ENCODE measurements at places on chromosomes 5 and 9.
A peak's percentile ranks its signal among the peaks of the same experiment; 100 is the strongest.

DNA sequence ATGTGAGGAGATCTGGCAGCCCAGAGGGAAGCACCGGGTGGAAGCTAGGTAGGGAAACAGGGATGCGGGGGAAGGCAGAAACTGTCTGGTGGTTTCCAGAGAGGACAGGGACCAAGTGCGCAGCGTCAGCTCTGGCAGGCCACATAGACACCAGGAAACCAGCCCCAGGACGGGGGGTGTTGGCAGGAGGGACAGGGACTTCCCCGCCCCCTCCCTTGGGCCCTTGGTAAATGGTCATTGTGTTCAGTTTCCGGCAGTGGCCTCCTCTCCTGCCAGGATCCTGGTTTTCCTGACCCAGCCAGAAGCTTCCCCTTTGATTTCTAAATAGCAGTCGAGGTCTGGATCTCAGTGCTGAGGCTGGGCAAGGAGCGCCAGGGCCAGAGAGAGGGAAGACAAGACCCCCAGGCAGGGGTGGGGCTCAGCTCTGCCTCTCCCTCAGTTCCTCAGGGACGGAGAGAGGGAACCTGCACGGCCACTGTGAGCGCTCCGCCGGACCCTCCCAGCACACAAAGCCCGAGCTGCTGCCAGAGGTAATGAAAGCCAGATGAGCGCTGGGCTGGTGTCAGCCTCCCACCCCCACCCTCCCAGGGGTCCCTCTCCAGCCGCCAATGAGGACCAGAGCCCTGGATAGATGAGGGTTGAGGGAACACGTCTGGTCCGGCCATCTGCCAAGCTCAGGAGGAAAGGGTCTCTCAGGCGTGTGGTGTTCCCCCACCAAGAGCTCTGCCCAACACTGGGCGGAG is 1.8 kb downstream of the RALGDS start:
- peak; percentile 85 for DNase-seq

DNA sequence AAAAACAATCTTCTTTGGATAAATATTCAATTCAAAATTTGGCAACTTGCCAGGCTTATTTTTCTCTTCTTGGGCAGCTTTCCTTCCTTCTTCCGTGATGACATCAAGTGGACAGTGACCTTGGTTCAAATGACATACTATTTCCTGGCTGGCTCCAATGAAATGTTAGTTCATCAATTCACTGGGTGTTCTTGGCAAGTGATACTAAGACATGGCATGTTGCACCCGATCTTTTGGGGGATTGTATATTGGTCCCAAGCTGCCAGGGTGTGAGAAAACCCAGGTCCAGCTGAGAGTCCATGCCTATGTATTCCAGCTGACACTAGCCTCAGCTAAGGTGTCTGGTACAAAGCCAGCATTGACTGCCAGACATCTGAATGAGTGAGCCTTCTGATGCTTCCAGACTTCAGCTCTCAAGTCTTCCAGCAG is 252.9 kb downstream of the MAT2B start:
- DNase-seq, result no peak

DNA sequence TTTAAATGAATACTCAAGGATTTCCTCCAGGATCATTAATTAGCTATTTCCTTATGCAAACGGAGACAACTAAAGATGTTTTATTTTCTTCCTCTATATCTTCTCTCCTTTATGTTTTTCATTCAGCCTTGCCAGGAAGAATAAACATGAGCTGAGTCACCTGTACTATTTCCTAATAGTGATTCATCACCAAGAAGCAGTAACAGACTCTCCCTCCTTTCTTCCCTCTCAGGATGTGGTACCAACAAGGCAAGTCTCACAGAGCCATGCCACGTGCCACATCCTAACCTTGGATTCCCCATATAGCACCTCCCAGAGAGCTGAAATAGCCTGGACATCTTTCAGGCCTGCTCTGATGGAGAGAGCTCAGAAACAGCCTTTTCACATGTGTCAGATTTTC is 758.6 kb upstream of the DMAC1 start:
- no peak for DNase-seq

- DNase-seq, result peak; percentile 22
These were observed 463.5 kb upstream of the RGMB start for GRCh38 chr5:98309785-98310598.

GRCh38 chr9:113588936-113589335 is 125.4 kb downstream of the RGS3 start:
- no peak for DNase-seq

- no peak for DNase-seq
These were observed 530.5 kb downstream of the MTRR start for GRCh38 chr5:8399471-8399870.

DNA sequence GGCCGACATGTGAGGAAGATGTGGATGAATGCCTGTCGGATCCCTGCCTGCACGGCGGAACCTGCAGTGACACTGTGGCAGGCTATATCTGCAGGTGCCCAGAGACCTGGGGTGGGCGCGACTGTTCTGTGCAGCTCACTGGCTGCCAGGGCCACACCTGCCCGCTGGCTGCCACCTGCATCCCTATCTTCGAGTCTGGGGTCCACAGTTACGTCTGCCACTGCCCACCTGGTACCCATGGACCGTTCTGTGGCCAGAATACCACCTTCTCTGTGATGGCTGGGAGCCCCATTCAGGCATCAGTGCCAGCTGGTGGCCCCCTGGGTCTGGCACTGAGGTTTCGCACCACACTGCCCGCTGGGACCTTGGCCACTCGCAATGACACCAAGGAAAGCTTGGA is 14.1 kb downstream of the CRB2 start:
- no peak for DNase-seq

DNA sequence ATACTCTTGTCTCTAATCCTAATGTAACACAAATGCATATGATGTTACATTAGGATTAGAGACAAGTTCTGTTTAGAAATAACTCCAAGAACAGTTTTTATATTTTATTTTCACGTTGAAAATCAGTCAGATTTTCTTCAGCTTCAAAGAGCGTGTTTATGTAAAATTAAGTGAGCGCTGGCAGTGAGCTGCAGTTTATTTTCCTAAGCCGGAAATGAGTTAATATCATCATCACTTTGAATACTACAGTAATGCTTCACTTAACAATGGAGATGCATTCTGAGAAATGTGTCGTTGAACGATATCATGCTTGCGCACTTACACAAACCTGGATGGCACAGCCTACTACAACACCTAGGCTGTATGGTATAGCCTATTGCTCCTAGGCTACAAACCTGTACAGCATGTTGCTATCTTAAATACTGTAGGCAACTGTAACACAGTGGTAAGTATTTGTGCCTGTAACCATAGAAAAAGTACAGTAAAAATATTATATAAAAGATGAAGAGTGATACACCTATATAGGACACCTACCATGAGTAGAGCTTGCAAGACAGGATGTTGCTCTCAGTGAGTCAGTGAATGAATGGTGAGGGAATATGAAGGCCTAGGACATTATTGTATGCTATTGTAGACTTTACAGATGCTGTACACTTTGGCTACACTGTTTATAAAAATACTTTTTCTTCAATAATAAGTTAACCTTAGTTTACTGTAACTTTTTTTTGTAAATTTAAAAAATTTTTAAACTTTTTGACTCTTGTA is 65.9 kb upstream of the C5orf46 start:
- DNase-seq, result no peak

GRCh38 chr9:14824481-14824880 is 85.7 kb downstream of the FREM1 start:
- no peak for DNase-seq

DNA sequence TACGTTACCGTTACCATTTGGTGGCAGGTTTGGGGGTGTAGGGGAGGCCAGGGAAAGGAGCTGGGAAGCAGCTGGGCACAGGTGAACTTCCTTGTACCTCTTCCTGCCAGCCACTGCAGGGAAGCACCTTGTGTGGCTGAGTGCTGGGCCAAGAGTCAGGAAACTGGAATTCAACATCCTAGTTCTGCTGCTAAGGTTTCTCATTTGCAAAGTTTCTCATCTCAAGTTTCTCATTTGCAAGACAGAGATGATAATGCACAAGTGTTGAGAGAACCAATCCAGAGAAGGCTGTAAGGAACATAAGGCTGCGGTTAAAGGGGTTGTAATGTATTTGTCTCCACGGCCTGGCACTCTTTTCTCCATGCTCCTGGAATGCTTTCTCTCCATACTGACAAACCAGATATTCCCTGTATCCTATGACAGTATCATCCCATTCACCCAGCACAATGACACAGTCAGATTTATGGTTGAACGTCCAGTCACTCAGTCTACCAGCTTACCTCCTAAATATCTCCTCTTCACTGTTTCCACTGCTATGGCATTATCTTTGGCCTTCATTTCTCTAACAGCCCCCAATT is 33.6 kb upstream of the LARP1 start:
- DNase-seq, result no peak

GRCh38 chr9:123408313-123409262 is 52.6 kb downstream of the CRB2 start:
- DNase-seq, result peak; percentile 62

- DNase-seq, result no peak
These were observed 123.5 kb downstream of the LRRC70 start for GRCh38 chr5:62702126-62702525.

DNA sequence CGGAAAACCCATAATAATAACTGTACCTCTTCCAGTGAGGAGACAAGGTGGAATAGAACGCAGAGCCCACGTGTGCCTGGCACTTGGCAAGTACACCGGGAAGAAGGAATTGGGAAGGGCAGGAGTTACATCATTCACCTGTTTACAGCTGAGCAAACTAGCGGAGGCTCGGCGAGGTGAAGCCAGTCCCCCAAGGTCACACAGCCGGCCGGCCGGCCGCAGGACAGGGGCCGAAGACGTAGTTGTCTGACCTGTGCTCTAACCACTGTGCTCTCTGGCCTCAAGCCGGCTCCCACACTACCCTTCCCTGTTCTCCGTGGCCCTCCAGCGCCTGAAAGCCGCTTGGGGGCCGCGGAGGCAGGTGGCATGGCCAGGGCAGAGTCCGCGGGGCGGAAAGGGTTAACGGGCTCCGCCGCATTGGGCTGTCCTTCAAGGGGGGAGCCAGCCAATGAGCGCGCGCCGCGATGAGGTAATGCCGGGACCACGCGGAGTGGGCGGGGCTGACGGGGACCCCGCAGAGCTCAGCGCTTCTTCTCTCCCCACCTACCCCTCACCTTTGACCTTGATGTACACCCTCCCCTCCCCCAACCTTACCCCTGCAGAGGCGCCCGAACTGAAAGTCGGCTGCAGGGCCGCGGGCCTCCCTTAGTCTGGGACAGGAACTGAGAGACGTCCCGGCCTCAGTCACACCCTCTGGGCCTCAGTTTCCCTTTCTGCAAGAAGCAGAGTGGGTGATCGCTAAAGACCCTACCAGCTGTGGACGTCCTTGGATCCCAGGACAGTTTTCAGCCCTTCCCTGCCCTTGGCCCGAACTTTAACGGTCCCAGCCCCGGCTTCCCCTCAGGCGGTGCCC is 125.1 kb downstream of the C9orf50 start:
- peak; percentile 98 for DNase-seq

- DNase-seq, result no peak
These were observed 55.2 kb upstream of the NEK6 start for GRCh38 chr9:124202447-124202971.

DNA sequence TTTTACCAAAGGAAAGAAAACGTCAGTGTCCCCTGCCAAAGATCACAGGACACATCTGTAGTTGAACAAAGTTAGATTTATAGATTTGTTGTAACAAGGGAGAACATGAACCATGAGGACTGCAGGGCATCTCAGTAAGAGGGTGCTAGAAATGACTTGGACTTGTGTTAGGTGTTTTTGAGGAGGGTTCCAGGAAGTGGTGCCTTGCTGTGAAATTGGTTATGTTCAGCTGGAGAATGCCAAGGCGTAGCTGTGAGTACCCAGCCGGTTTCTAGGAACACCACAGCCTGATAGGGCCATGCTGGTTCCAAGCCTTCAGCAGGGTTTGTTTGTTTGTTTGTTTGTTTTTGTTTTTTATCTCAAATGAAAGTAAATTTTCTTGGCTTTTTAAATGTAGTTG is 5.3 kb downstream of the SPEF2 start:
- DNase-seq, result no peak

- DNase-seq, result no peak
These were observed 46.5 kb upstream of the C9orf72 start for GRCh38 chr9:27619743-27620142.

- DNase-seq, result no peak
These were observed 62.2 kb downstream of the SNX18 start for GRCh38 chr5:54579591-54580295.

DNA sequence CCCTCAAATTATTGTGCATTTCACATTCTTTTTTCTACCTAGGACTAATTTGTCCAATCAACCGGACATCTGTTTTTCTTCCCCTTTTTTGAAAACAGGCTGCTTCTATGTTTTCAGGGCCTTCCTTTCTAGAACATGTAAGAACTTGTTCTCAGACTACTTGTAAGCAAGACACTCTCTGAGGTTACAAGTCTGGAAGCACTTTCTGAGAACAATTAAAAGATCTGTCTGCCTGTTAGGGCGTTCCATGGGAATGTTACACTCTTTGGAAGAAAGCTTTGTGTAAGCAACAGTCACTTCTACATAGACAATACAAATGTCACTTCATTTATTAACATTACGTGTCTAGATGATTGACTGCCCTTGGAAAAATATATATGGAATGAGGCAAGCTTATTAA is 50.9 kb upstream of the HSPB3 start:
- DNase-seq, result no peak

DNA sequence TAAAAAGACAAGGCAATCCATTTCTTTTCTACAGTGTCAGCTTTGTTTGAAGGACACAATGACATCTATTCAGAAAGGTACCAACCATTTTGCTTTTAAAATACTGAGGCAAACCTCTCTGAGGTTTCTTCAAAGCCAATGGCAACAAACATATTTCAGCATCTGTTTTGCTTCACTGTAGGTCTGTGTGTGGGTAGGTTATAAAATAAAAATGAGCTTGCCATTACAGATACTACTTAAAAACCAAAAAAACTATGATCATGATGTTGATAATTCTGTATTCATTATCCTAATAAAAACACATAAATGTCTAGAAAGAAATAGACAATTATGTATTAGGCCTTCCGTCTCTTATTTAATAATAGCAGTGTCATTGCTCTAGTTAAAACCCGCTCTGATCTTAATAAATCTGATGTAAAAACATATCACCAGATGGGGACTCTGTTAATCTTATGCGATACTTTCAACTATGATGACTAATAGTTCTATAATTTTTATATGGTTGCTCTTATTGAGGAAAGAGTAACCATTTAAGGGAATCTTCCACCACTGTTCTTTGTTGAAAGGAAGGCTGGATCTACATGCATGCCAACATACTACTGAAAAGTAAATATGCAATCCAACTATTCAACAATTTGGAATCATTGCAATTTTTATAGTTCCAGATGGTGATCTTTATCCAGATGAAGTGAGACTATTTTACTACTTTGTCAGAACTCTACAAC is 647.2 kb downstream of the PDE4D start:
- DNase-seq, result no peak

GRCh38 chr5:179268966-179269693 is 76.1 kb downstream of the ADAMTS2 start:
- no peak for DNase-seq

DNA sequence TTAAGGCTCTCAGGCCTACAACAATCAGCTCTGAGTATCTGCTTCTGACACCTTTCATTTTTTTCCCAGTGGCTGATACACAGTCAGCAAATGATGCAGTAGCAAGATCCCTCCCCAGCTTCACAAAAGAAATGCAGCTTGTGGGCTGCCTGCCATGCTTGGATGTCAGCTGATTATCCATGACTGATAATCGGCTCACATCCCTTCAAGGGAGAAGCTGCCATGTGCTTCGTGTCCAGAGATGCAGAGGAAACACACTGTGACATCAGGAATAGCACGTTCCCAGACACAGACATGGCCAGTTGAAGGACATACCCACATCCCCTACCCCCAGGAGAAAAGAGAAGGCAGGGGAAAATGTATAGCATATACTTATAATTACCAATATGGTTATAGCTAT is 27.9 kb downstream of the TMEM215 start:
- no peak for DNase-seq

- DNase-seq, result peak; percentile 85
These were observed 138.4 kb downstream of the LHFPL2 start for GRCh38 chr5:78509884-78510769.
